GM23248 (cell line): ENCODE measurements at places on chromosomes 5 and 9.

GRCh38 chr5:160092514-160092913 is 26.7 kb downstream of the PWWP2A start:
- no peak for DNase-seq

DNA sequence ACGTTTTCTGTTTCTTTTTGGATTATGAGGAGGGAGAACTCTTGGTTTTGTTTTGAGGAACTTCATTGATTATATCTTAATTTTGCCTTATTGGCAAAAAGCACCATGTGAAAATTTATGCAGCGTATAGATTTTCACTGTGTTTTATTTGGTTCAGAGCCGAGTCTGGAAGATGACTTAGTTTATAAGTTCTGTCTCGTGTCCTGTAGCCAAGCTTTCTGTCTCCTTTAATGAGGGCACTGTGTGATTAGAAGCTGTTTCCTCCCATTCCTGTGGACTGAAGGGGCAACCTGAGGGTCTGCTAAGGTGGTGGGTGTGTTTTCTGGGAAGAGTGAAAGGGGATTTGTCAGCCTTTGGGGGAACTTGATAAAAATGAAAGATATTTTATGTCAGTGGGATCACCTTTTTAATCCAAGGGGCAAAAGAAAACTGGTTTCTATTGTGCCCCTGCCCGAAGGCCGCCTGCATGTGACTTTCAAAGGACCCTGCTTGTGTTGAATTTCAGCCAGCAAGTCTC is 262.1 kb downstream of the FANCC start:
- peak; percentile 53 for DNase-seq

DNA sequence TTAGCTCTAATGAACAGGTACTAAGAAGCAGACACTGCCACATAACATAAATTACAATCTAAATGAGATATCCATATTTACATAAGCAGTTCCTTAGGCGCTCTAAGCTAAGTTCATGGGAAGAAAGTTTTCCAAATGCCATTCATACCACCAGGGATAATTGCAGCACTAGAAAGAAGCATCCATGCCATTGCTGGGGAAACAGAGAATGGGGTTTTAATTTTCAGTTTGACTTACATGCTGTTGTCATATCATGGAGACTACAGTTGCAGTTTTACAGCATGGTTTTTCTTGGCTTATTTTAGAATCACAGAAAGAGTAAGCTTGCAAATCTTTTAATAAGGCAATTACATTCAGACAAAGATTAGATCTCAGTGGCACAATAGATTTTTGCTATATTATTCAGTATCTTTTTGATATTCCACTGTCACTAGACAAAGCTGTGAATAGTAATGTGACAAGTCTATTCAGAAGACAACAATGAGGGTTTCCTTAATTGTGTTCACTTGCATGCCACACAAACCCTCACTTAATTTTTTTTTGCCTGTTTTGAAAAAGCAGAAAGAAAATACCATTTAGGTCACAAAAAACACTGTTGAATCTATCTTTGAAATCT is 108.4 kb upstream of the ELAVL2 start:
- no peak for DNase-seq

DNA sequence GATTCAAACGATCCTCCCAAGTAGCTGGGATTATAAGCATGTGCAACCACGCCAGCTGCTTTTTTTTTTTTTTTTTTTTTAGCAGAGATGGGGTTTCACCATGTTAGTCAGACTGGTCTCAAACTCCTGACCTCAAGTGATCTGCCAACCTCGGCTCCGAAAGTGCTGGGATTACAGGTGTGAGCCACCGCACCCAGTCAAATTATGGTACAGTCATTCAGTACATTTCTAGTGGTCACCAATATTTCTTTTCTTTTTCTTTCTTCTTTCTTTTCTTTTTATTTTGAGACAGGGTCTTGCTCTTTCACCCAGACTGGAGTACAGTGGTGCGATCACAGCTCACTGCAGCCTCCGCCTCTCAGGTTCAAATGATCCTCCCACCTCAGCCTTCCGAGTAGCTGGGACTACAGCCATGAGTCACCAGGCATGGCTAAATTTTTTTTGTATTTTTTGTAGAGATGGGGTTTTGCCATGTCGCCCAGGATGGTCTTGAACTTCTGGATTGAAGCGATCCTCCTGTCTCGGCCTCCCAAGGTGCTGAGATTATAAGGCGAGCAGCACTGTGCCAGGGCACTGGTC is 25.4 kb upstream of the DCP2 start:
- DNase-seq: no peak

GRCh38 chr9:89482056-89482851 is 15.7 kb downstream of the SEMA4D start:
- no peak for DNase-seq

GRCh38 chr5:1385395-1386273 is 40.7 kb upstream of the CLPTM1L start:
- peak; percentile 66 for DNase-seq

DNA sequence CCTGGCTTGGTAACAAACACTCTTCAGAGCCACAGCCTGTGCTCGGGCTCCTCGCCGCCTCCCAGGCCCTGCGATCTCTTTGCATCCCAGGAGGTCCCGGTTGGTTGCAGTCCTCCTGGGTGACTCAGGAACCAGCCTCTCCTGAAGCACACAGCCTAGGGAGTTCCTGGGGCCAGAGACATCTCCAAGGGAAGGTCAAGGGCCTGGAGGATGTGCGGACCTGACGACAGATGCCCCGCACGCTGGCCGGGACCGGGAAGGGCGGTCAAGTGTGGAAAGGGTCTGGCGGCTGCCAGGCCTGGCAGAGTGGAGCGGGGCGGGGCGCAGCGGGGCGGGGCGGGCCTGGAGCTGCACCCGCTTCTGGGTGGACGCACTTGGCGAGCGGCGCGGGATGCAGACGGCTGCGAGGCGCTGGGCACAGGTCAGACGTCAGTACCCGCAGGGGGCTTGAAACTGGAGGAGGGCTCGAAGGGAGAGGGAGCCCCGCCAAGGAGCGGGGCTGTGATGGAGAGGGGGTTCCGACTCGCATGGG is 45.0 kb upstream of the PRSS3 start:
- peak; percentile 67 for DNase-seq

DNA sequence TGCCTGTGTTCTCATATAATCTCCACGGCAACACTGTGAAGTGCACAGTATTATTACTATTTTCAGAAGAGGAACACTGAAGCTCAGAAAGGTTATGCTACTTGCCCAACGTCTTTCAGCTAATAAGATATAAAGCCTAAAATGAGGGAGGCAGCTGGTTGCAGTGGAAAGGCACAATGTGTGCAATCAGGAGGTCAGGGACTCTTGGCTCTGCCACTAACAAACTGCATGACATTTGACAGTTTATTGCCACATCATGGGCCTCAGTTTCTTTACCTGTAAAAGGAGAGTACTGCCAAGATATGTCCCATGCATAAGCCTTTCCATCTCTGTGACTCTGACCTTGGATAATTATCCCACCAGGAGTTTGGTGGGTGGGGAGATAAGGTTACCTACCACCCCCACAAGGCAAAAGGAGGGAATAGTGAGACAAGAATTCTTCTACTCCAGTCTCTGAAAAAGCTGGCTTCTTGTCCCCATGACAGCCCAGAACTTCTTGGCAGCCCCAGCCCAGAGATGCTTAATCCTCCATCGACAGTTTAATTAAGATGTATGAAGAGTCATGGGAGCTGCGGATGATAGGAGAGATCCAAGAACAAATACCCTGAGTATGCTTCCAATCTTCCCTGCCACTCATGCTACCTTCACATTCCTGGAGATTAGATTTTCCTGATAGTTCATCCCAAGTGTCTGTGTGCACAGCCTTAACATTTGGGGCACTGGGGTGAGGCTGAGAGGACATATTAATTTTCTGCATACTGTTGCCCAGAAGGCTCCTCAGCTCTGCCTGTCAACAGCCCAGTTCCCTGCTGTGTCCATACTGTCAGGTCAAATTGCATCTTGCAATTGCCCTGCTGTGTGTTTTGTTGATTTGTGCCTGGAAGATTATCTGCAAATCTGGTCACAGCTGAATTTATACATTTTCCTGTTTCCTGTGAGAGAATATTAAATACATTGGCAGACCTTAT is 271.2 kb downstream of the FAM114A2 start:
- DNase-seq: no peak
